Fibroblast of the aortic adventitia (primary cell): ENCODE measurements at places on chromosomes 4 and X. TPM values are rescaled to one million over a fixed set of nuclear protein-coding genes. Genes with fewer than 3 reads are reported as not detected.

NCBP2L gene
- not detected in 2 replicates for total RNA-seq

CCDC120 gene
- 0.90 and 1.2 TPM in 2 replicates for total RNA-seq

EREG gene
- total RNA-seq = 15.0 TPM in 1 of 2 replicates, not detected in the other

PSAPL1 gene
- total RNA-seq = not detected in 2 replicates

MTMR8 gene
- total RNA-seq = 0.27 and 4.8 TPM in 2 replicates

SPANXD gene
- total RNA-seq = not detected in 2 replicates

LRIT3 gene
- under 0.01 TPM in 1 of 2 replicates, not detected in the other for total RNA-seq

IRS4 gene
- not detected in 2 replicates for total RNA-seq

TMEM47 gene
- total RNA-seq = 25.3 and 68.1 TPM in 2 replicates

SMIM43 gene
- 0.45 and 1.1 TPM in 2 replicates for total RNA-seq

GRSF1 gene
- 73.1 and 75.3 TPM in 2 replicates for total RNA-seq

MAGEA2 gene
- total RNA-seq = not detected in 2 replicates

PDGFRA gene
- 707 and 865 TPM in 2 replicates for total RNA-seq

HSD17B13 gene
- 0.18 TPM in 1 of 2 replicates, not detected in the other for total RNA-seq

CENPVL3 gene
- total RNA-seq = not detected in 2 replicates

CLIC2 gene
- total RNA-seq = 12.6 and 104 TPM in 2 replicates

HHIP gene
- total RNA-seq = 3.8 and 16.0 TPM in 2 replicates

HSPA4L gene
- 10.7 and 10.9 TPM in 2 replicates for total RNA-seq

GPR173 gene
- total RNA-seq = 1.1 and 2.5 TPM in 2 replicates

EGF gene
- 0.09 and 1.1 TPM in 2 replicates for total RNA-seq

F8A2 gene
- not detected in 2 replicates for total RNA-seq

DAPP1 gene
- not detected in 2 replicates for total RNA-seq

DGKK gene
- not detected in 2 replicates for total RNA-seq

PCYT1B gene
- 0.27 and 0.74 TPM in 2 replicates for total RNA-seq

EDA gene
- 0.09 and 1.4 TPM in 2 replicates for total RNA-seq

EDNRA gene
- total RNA-seq = 10.8 and 37.6 TPM in 2 replicates

COX7B gene
- 211 and 396 TPM in 2 replicates for total RNA-seq

XK gene
- 0.09 TPM in 1 of 2 replicates, not detected in the other for total RNA-seq

NPNT gene
- not detected in 2 replicates for total RNA-seq

APLN gene
- total RNA-seq = 0.54 and 3.8 TPM in 2 replicates

DCAF12L2 gene
- not detected in 2 replicates for total RNA-seq

CXorf49 gene
- total RNA-seq = not detected in 2 replicates

TRAPPC2 gene
- total RNA-seq = 21.5 and 31.4 TPM in 2 replicates

SNCA gene
- total RNA-seq = 2.3 TPM in 1 of 2 replicates, not detected in the other

SLC39A8 gene
- 14.7 and 70.0 TPM in 2 replicates for total RNA-seq

SLC34A2 gene
- not detected in 2 replicates for total RNA-seq

EPGN gene
- 0.90 TPM in 1 of 2 replicates, not detected in the other for total RNA-seq

TRMT2B gene
- 13.6 and 18.3 TPM in 2 replicates for total RNA-seq

SSX2 gene
- not detected in 2 replicates for total RNA-seq

SPANXB1 gene
- total RNA-seq = not detected in 2 replicates

AFM gene
- total RNA-seq = not detected in 2 replicates

TRAM1L1 gene
- total RNA-seq = 3.2 and 4.3 TPM in 2 replicates

FMR1NB gene
- total RNA-seq = not detected in 2 replicates

CCDC160 gene
- not detected in 2 replicates for total RNA-seq

FHIP1A gene
- 0.33 and 0.99 TPM in 2 replicates for total RNA-seq

GRK4 gene
- 8.6 and 16.5 TPM in 2 replicates for total RNA-seq

KCND1 gene
- 0.81 and 1.4 TPM in 2 replicates for total RNA-seq

TRIM75 gene
- total RNA-seq = not detected in 2 replicates

TIGD2 gene
- total RNA-seq = 7.0 and 10.1 TPM in 2 replicates

FDCSP gene
- not detected in 2 replicates for total RNA-seq

AMTN gene
- total RNA-seq = not detected in 2 replicates

USP26 gene
- not detected in 2 replicates for total RNA-seq

DHRSX gene
- 17.5 and 38.8 TPM in 2 replicates for total RNA-seq

TMEM131L gene
- total RNA-seq = 8.7 and 10.8 TPM in 2 replicates
